ENCODE measurements at places on chromosomes 4 and X.

DNA sequence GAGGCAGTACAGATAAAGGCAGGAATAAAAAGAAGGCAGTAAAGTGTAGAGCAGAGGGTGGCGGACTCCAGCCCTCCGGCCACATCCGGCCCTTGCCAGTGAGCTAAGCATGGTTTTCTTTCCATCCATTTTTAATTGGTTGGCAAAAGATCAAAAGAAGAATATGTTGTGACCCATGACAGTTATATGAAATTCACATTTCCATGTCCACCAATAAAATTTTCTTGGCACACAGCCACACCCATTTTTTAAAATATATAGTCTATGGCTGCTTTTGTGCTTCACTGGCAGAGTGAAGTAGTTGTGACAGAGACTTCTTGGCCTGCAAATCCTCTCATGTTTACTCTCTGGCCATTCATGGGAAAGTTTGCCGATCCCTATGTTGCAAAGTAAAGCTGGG, 29.8 kb downstream of the SLC9A6 start:
- no peak for DNase-seq

DNA sequence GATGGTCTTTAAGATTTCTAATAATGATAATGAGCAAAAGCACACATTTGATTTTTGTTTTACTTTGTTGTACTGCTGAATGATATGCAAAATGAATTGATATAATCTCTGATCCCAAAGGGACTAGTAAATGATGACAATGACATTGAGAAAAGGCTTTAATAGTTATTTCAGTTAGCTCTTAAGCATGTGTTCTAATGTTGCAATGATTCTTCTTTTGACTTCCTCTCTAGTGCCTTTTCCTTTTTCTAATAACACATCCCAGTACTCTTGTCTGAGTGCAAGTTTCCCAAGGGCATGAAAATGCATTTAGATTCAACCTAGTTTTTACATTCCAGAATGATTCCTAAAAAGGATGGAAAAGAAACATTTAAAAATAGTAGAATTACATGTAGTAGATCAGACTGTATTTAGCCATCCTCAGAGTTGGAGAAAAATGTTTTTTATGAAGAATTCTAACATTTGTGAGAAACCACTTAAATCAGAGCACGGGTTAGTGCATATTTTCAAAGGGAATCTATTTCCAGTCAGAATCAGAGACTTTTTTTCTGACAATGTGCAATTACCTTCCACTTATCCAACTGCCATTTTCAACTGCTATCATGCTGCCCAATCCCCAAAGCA, 508.8 kb downstream of the C4orf33 start:
- DNase-seq: no peak

DNA sequence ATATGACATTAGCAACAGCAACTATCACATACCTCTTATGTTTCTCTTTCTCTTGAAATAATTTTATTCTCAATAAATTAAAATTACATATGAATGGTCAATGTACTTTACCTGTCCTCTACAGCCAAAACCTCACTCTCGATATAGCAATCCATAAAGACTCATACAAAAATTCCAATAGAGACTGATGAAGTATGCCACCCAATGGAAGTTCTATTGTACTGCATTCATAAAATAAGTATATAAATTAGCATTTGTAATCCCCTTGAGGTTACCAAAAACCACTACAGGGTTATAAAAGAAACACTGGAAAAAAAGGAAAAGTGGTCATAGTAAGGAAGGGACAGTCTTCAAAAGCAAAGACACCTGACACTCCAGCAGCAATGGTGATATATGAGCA, 32.8 kb downstream of the CLDN2 start:
- DNase-seq: peak; percentile 63

DNA sequence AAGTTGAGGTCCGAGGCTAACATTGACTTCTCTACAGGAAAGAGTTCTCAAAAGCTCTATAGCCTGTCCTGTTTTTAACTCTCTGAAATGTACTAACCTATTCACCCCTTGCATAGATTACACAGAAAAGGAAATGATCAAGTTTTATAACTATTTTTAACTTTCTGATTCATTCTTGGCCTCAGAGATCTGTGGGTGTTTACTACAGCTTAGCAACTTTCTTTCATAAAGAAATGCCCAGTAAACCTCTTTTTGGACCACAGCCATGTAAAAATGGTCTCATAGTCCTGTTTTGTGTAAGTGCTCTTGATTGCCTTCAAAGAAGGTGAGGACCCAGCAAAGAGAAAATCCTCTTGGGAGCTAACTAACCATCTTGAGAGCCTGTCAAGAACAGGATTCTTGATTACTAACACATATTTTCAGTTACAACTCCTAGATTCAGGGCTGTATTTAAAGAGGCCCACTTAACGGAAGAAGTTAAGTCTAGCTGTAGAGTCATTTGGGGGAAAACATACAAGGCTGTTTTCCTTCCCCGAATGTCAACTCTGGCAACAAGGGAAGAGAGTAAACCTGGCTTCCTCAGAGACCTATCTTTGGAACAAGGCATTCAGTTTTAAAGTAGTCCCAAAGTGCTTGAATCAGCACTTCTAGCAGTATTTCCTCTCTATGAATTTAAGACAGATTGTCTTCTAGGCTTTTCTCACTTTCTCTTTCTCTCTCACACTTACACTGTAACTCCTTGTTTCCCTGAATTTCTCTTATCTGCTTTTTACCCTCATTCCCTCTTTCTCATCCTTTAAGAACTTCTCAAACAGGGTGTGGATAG, 78.2 kb downstream of the IL21 start:
- DNase-seq: no peak

DNA sequence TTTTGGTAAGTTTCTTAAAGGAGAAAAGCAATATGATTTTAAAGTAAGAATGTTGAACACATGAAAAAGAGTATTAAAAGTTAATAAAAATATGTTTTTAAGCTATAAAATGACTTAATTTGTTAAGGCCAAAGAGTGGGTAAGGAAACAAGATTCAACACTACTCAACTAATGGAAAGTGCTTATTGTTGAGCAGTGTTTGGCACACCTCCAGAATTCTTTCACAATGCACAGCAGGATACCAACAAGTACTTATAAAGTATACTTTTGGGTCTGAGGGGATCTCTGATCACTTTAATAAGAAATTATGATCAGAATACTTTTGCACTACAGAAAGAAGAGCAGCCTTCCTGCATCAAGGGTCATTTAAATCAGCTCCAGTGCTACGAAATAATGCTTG, 5.9 kb downstream of the LAMP2 start:
- DNase-seq: no peak

DNA sequence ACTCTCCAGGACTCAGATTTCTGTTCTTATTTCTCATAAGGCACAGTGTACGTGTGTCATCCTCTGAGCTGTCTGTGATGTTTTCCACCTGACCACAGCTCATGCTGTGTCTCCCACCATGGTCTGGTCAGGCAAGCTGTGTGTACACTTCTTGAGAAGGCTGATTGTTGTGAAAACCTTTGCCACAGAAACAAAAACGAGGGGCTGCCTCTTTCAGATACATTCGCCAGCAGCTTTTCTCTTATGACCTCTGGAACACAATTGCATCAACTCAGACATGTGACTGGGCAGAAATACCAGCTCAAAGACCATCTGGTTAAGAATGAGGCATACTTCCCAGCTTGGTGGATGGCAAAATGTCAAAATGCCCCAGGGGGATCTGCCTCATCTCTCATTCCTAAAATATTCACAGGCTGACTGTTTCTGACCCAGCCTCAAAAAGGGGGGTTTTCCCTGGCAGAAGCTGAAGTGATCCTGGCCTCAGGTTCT, 46.1 kb downstream of the PGRMC2 start:
- DNase-seq: peak; percentile 41

GRCh38 chr4:181877329-181877848, 365.8 kb upstream of the TENM3 start:
- no peak for DNase-seq

GRCh38 chr4:67087897-67088296, 457.4 kb downstream of the CENPC start:
- DNase-seq: peak; percentile 55

DNA sequence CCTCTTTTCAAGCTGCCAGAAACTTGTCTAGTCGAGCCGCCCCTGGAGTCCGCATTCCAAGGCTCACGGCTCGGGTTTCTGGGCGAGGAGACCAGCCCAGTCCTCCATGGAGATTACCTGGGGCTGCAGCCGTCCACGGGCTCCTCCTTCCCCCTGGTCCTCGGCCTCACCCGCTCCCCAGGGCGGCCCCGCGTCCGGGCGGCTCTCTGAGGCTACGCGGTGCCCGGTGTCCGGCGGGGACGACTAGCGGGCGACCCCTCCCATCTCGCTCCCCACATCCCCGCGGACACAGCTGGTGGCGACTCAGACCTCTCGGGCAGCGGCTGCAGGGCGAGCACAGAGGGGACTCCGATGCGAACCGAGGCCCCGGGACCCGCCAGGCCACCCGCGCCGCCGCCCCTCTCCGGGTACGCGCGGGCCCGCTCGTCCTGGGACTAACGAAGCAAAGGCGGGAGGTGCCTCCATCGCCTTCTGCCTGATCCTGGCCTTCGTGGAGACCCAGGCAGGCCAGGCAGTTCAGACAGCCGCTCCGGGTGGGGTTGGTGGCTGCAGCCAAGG, 159.4 kb downstream of the TRAM1L1 start:
- no peak for DNase-seq

DNA sequence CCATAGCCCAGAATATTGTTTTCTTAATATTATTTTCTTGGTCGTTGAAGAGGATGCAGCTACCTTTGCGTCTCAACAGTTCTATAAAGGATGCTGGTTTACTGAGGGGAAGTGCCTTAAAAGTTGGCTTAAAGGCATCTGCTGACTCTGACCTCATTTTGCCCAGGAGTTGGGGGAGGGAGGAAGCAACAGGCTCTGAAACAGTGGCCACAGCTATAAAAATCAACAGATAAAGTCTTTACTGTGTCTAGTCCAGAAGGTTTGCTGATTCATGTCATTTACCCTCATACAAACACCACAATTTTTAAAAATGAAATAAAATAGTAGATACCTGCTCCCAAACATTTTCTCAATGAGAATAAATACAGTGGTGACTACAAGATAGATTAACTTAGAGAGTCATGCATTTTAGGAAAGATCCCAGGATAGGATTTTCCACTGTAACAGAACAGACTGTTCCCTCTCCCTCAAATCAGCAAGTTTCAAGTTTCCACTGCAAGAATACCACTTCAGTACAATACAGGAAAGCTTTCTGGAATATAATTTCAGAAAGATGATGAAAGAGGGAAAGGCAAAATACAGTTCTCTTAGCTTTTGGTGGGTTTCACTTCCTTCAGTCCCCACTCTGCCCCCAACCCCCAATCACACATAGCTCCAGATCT, 1.9 kb downstream of the PHKA1 start:
- DNase-seq: peak; percentile 22

DNA sequence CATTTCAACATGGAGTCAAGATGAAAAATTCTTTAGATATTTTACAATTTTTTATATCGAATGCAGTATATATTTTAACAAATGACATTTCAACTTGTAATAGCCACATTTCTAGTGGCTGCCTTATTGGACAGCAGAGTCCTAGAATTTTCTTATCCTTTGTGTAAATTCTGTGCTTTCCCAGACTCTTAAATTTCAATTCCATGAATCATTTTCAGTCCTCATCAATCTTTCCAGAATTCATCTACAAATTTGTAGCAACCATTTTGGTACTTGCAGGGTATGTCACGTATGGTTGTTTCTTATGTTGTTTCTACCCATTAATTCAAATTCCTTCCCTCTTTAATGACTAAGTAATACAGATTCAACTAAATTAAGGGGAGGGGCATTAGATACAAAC, 2.7 kb downstream of the PAICS start:
- DNase-seq: peak; percentile 38

DNA sequence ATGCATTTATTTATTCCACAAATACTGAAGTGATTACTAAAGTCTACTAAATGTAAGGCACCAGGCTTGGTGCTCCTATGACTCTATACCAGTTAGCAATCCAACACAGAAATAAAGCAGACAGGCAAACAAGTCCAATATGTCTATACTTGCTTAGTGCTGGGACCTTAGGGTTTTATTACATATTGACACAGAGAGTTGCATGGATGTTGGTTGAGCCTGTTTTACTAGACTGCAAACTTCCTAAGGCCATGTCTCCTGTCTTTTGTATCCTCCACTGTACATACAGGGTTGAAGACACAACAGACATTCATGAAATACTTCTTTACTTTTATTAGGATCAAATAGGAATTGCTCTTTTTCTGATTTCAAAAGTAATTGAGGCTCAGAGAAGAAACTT, 69.0 kb downstream of the LNX1 start:
- no peak for DNase-seq

GRCh38 chrX:69179380-69179911, 14.2 kb upstream of the PJA1 start:
- no peak for DNase-seq

DNA sequence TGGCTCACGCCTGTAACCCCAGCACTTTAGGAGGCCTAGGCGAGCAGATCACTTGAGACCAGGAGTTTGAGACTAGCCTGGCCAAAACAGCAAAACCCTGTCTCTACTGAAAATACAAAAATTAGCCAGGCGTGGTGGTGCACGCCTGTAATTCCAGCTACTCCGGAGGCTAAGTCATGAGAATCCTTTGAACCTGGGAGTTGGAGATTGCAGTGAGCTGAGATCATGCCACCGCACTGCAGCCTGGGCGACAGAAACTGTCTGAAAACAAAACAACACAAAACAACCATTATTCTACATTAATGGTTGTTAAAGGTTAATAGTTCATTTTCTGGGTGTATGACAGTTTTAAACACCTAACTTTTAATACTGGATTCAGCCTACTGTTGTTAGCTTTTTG, 1.6 kb upstream of the SMARCA5 start:
- no peak for DNase-seq

DNA sequence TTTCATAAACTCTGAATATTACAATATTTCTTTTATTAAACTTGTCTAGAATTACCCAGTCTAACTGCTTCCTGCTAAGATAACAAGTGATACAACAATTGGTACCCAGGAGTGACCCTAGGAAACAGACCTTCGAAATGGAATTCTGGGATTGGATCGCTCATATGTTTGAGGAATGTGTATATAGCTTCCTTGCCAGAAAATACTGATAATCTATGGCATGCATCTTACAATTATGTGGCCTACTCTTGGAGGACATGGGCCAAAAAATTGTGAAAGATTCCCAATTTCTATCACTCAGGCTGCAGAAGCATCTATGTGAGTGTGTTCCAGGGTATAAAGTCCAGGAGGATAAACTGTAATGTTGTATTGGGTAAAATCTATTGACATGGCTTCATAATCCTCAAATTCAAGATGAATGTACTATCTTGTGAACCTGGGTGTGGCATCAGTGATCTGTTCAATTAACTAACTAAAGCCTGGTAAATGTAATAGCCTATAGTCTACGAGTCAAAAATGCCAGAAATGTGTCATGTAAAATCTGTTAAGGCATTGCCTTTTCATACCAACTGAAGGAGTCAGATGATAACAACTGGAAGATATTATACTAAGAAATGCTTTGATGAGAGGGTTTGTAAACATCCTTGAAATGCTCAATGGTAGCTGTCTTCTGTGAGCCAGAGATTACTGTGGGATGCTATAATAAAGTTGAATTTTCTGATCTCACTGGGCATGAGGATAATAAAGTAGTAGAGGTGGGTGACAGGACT, 1499.3 kb downstream of the PCDH7 start:
- no peak for DNase-seq

GRCh38 chr4:3302786-3303564, 10.2 kb downstream of the RGS12 start:
- no peak for DNase-seq

GRCh38 chr4:41172786-41173185, 41.6 kb downstream of the APBB2 start:
- no peak for DNase-seq

- DNase-seq: no peak
Measured at GRCh38 chr4:82629238-82630000, 67.6 kb upstream of the TMEM150C start.

All from RKO (cell line).